ENCODE measurements at places on chromosomes 13 and 19.

- no peak for DNase-seq
Measured at GRCh38 chr19:5068233-5069072, 99.5 kb downstream of the KDM4B start.

DNA sequence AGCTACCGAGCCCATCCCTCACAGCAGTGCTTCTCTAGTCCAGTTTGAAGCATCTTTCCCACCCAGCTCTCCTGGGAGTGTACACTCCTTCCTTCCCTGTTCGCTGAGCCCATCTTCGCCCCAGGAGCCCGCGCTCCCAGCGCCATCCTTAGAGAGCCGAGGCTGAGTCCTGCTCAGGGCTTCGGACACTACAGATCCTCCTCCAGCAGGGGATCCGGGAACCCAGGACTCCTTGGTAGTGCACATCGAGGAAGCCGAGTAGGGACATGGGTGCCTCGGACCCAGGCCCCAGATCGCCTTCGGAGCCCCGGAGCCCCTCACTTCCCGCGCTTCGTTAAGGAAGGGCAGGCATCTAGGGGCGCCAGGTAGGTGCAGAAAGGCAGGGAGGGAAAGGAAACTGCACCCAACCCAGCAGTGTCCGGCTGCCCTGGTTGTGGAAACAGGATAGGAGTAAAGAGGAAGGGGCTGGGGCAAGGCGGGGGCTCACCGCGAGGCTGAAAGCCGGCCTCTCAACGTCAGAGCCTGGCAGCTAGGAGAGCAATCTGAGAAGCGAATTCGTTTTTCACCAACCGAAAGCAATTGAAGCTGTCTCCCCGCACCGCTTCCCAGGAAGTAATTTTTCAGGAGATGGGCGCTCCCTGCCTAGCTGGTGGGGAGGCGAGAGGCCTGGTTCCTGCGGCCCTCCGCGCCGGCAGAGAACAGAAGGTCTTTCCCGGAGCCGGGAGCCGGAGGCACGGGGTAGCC is 1.0 kb downstream of the PDX1 start:
- no peak for DNase-seq

- DNase-seq = no peak
Measured at GRCh38 chr19:30314056-30314804, 58.0 kb upstream of the ZNF536 start.

GRCh38 chr19:14686411-14686810 is 3.4 kb upstream of the ZNF333 start:
- DNase-seq = no peak

DNA sequence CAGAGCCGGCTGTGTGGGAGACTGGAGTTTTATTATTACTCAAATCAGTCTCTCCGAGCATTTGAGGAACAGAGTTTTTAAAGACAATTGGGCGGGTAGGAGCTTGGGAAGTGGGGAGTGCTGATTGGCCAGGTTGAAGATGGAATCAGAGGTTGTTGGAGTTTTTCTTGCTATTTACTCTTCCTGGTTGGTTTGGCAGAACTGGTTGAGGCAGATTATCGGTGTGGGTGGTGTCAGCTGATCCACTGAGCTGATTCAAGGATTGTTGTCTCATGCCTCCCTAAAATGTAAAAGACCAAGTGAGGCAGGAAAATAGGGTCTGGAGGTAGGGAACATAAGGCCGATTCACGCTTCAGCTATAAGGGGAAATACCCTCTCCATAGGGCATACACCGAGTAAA is 1.3 kb upstream of the TDRD12 start:
- DNase-seq = no peak

- DNase-seq = no peak
Measured at GRCh38 chr19:35037716-35038622, 3.6 kb upstream of the HPN start.

DNA sequence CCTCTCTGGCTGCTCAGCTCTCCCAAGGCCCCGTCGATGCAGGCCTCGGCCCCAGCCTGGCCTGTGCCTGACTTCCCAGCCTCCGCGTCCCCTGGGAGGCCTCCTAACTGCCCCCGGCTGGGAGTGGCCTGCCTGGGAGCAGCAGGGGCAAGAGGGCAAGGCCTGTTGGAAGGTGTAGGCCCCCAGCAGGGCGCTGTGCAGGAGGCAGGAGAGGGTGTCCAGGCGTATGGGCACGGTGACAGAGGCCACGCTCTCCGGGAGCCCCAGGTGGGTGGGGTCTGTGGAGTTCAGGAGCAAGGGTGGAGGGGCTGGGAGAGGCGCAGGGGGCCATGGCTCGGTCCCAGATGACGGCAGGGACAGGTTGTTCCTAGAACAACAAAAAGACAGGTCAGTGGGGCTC is 1.2 kb downstream of the C19orf84 start:
- no peak for DNase-seq

DNA sequence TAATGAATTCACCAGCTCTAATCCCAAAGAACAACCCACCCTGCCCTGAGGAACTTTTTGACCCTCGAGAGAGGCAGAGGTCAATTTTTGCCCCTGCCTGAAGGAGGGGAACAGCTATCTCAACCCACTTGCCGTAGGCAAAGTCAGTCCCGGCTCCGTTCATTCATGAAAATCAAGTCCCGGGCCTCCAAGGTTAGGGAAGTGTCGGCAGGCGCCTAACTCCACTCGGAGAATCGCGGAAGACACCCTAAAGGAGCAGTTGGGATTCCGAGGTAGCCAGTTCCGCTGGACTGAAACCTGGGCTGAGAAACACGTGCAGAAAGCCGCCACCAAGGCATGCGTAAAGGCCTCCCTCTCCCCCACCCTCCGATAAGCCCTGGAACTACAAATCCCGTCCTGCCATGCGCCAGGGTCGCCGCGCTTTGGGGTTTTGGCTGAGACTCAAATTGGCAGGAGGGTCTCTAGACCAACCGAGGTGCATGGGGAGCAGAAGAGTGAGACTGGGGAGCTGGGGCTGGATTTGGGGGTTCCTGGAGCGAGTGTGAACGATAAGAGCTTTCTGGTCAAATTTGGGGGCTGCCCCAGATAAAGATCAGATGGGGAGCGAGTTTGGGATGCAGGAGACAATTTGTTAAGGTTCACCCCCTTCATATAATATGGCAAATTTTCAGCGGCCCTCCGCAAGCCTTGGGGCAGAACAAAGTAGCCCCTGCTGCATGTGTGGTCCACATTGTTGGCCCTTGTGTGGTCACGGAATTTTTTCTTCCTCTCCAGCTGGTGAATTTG is at the start of gene TNPO2:
Gene TNPO2, minus strand, starts transcription at position 292 of the 786 bp plus-strand sequence. CDS start 2,955 bp downstream, outside the sequence.
- DNase-seq = peak; percentile 55

DNA sequence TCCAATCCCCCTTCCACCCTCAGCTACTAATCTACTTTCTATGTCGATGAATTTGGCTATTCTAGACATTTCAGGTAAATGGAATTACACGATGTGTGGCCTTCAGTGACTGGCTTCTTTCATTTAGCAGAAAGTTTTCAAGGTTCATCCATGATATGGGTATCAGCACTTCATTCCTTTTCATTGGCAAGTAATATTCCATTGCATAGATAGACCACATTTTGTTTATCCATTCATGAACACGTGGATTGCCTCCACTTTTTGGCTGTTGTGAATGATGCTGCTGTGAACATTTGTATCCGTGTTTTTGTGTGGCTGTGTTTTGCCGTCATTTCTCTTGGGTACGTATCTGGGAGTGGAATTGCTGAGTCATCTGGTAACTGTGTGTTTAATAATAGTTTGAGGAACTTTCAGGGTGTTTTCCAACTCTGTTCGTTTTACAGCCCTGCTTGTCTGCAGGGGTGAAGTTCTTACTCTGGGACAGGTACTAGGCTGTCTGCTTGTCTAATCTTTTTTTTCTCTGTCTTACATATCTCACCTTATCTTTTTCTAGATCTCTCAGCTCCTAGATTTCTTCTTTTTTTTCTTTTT is 32.5 kb downstream of the MARK4 start:
- no peak for DNase-seq

- DNase-seq = no peak
Measured at GRCh38 chr13:43434191-43434590, 352.6 kb downstream of the ENOX1 start.

GRCh38 chr13:100520936-100521850 is 67.4 kb downstream of the GGACT start:
- DNase-seq = no peak

DNA sequence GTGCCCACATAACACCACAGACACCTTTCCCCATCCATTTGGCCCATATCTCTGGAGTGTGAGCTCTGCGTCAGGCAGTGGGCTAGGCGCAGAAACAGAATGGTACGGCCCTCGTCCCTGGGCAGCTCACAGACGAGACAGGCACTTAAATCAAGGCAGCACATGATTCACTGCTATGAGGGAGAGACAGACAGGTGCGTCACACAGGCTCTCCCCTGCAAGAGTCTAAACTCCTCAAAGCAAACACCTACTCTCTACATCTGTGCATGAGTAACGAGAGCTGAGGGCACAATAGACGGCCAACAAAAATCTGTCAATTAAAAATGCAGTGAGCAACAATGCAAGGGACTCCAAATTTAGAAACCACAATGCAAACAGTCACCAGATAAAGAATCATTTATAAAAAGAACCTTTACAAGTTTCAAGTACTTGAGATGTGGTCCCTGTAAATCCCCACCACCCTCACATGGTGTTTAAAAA is 348.9 kb downstream of the UQCRFS1 start:
- no peak for DNase-seq

DNA sequence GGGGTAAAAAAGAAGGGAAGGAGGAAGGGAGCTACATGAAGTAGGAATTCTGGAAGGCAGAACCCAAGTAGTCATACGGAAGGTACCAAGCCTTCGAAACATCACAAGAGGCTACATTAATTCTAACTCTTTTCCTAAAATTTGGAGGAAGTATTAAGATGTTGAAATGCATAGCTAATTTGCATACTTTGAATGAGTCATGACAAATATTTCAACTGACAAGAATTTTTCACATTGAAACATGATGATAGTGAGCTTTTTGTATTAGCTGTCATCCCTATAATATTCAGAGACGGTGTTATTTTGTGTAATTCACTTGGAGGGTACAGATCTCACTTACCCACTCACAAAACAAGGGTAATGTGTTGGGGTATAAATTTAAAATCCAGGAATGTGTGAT is 9.1 kb upstream of the ACOD1 start:
- no peak for DNase-seq

DNA sequence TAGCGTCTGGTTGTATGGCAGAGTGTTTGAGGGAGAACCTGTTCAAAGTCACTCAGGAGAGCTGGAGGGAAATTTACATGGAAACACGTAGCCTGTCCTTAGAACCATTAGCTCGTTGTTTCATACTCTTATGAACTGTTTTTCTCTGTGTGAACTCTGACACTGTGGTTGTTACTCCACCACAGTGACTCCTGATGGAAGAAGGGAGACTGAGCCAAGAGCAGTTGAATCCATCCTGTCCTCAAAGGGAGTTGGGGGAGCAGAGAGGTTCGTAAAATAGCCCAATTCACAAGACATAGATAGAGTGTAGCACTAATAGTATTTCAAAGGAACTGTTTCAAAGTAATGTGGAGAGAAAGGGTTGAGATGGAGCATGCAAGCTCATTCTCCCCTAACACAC is 964.8 kb downstream of the PCDH9 start:
- no peak for DNase-seq

DNA sequence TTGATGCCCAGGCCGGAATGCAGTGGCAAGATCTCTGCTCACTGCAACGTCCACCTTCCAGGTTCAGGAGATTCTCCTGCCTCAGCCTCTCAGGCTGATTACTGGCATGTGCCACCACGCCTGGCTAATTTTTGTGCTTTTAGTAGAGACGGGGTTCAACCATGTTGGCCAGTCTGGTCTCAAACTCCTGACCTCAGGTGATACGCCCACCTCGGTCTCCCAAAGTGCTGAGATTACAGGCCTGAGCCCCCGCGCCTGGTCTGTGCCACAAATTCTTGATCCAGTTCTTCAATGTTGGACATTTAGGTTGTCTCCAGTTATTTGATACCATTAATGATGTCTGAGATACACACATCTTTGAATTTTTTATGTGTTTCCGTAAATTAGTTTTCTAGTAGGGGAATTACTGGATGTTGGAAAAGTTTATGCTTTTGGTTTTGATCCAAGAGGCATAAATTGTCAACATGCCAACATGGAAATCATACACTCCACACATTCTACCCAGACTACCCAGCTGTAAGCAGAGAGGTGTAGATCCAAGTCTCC is 525 bp upstream of the COG3 start:
- no peak for DNase-seq

GRCh38 chr13:97448503-97449251 is 14.7 kb downstream of the RAP2A start:
- no peak for DNase-seq

GRCh38 chr13:112904436-112904960 is 64.5 kb upstream of the MCF2L start:
- DNase-seq = no peak

GRCh38 chr19:3849092-3849491 is 19.7 kb downstream of the ZFR2 start:
- DNase-seq = no peak

GRCh38 chr19:21482863-21483276 is 22.5 kb upstream of the ZNF429 start:
- peak; percentile 83 for DNase-seq

DNA sequence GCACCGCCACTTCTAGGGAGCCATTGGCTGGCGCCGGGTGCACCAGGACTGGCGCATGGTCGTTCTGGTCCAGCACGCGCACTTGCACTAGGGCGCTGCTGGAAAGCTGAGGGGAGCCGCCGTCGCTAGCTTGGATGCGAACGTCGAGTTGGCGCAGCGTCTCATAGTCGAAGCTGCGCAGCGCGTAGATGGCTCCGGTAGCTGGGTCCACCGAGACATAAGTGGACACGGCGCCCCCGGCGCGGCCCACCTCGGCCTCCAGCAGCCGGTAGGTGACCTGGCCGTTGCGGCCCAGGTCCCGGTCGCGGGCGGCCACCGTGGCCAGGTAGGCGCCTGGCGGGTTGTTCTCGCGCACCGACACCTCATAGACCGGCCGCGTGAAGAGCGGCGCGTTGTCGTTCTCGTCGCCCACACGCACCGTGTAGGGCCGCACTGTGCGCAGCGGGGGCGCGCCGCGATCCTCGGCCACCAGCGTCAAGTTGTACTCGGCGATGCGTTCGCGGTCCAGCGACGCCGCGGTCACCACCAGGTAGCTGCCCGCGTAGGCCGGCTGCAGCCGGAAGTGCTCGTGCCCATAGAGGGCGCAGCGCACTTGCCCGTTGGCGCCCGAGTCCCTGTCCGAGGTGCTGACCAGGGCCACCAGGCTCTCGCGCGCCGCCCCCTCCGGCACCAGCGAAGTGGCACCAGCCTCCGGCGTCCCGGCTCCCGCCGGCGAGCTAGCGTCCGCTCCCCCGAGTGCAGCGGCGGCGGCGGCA is 1.7 kb downstream of the PCDH8 start:
- no peak for DNase-seq

GRCh38 chr13:49042476-49042875 is 66.8 kb downstream of the FNDC3A start:
- no peak for DNase-seq

DNA sequence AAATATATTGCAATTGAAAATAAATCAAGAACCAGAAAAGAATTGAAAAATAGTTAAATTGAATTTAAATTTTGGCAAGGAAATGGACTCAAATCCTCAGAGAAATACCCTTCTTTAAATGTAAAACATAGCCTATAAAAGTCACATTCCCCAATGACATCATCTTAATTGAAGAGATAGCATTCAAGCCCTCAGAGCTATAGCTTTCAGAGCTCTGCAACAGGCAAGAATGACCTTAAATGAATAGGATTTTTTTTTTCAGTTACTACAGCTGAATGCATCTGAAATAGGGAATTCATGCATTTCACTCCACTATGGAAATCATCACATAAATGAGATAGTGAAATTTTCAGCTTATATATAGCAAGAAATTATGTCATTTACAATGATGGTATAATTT is 1049.0 kb downstream of the OLFM4 start:
- no peak for DNase-seq

- peak; percentile 78 for DNase-seq
Measured at GRCh38 chr19:54364775-54365257, at the start of gene LAIR1. LAIR1 (minus strand) TSS chr19:54364931; CDS start chr19:54364804, 127 bp downstream.

All from CD8-positive, alpha-beta T cell (primary cell).